ENCODE measurements at places on chromosomes 7 and 10.

GRCh38 chr7:116242178-116242577, 31.8 kb downstream of the TES start:
- no peak for DNase-seq

GRCh38 chr10:19788075-19788686, 28.1 kb upstream of the PLXDC2 start:
- DNase-seq, result peak; percentile 23

DNA sequence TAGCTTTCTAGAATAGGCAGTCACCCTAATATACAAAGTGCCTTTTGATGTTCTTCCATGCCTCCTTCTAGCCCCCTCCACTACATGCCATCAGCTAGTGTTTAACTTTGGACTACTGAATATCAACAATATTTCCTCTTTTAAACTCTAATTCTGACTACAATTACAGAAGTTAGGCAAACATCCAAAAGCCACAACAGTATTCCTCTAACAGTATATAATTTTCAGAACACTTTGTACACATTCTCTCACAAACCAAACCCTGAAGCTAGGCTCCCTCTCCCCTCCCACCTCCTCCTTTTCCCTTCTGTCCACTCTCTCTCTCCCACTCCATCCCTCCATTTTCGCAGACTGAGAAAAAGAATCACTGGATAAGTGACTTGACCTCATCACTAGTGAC, 59.7 kb downstream of the CPEB3 start:
- no peak for DNase-seq

DNA sequence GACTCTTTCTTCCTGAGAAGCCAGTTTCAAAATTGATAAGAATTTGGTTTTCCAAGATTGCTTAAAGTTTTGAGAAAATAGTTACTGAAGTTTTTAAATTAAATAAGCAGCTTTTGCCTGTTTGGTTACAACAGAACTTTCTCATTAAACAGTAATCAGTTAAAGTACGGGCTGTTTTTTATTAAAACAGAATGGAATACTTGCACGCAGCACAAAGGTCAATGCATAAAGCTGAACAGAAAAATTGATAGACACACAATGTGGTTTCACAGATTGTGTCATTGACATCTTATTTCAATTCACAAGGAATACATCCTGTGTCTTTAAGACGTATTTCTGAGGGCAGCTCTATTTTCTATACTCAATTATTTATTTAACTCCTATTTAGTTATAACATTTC, 192.2 kb downstream of the PRKG1 start:
- DNase-seq, result no peak

- DNase-seq, result no peak
These were observed 12.0 kb upstream of the SLC29A4 start for GRCh38 chr7:5270788-5271187.

DNA sequence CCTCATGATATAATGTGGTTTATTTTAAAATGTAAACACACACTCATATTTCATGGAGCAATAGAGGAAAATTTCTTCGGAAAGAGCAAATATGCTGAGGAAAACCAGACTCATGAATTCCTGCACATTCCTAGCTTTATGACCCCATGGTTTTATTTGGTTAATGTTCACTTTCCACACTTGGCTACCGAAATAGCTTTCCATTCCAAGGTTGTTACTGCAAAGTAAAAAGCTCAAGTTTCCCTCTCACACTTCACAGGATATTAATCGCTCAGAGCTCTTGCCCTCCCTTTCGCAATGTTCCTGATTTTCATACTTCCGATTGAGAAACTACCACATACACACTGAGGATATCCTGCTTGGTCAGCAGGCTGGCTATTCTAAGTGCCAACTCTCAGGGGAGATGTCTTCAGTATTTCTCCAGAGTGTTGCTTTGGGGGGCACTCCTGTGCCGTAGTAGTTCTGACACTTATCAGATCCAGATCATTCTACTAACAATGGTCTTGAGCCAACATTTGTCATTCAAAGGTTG, 77.5 kb upstream of the STEAP1B start:
- DNase-seq, result no peak

- no peak for DNase-seq
These were observed 238.3 kb downstream of the PARD3 start for GRCh38 chr10:34576797-34577196.

- DNase-seq, result no peak
These were observed 90.7 kb downstream of the GNAI1 start for GRCh38 chr7:80225361-80225760.

DNA sequence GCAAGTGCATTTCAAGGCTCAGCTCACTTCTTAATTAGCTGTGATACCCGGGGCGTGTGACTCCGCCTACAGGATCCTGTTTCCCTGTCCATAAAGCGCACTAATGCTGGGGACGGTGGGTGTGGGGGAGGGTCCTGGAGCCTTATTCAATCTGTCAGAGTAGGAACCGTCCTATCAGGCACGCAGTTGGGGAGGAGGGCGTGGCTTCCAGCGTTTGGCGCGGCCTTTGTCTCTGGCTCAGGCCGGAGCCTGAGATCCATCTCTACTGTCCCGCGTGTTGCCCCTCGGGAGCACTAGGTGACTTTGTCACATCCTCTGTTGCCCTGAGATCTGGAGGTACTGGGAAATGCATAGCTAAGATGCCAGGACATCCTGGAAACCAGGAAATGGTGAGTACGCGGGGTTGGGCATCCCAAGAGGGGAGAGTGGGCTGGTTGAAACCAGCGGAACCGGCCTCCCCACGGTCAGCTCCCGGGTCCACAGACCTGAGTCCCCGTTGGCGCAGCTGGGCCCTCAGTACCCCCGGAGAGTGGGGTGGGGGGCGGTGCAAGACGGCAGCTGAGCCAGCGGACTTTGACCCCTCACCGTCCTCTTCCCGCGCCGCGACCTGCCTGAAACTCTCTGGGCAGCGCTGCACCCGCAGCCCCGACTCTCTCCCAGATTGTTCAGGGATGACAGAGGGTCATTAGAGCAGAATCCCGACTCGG, 104.4 kb upstream of the ZNF92 start:
- DNase-seq, result no peak

DNA sequence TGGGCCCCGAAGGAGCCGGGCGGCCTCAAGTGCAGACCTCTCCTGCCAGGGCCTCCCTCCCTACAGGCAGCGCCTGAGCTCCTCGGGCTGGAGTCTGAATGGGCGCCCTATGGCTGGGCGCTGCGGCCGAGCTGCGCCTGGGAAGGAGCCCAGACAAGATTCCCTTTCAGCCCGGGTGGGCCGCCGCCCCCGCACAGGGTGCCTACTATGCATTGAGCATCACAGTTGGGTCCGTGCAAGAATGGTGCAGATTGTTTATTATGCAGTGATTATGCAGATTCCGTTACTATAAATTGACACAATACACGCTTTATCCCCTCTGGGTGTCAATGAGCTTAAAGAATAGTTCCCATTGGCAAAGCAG, 77.2 kb upstream of the PDGFA start:
- no peak for DNase-seq

DNA sequence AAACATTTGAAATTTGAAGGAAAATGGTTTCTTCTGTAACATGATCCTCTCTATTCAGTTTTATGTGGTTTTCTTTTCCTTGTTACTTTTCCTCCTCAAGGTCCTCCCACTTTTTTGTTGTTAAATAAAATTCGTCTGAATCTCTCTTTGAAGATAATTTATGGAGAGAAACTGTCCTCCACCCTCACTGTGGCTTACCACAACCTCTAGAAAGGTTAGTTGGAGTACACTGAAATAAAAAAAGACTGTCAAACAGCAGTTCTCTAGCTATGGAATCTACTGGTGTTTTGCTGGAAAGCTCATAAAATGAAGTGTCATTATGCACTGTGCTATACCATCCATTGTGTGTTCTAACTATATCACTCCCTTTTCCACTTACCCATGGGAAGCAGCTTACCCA, 189.4 kb downstream of the HDAC9 start:
- DNase-seq, result no peak

DNA sequence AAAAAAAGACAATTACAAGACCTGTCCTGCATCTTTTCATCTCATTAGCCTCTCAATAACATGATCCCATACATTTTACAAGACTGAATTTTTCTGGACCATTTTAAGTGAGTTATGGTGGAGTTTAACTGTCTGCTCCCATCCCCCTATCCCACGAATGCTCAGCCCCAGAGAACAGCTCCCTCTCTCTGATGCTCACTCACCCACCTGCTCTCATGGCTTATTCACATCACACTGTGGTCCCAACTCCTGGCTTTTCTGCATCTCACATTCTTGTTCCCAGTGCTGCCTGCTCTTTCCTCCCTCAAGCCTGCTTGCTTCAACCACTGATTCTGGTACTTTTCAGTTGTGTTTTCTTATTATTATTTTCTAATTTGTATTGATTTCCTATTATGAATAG, 20.4 kb upstream of the CCSER2 start:
- no peak for DNase-seq

DNA sequence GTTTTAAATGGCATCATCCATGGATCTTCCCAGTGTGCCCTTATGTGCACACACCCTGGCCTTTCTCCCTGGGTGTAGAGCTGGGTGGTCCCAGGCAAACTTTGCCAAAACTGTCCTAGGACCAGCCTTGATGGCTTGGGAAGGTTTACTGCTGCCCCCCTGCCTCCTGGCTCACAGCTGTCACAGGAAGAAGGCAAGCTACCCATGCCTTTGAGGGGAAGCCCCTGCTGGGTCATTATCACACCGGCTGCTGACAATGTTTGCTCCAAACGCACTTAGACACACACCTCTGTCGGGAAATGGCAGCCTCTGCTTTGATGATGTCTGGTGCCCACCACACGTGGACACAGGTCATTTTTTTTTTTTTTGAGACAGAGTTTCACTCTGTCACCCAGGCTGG, 25.2 kb upstream of the FIGNL1 start:
- no peak for DNase-seq

- DNase-seq, result no peak
These were observed 21.7 kb downstream of the RAB18 start for GRCh38 chr10:27525819-27526218.

GRCh38 chr7:26381476-26382353, 90.1 kb downstream of the SNX10 start:
- no peak for DNase-seq

DNA sequence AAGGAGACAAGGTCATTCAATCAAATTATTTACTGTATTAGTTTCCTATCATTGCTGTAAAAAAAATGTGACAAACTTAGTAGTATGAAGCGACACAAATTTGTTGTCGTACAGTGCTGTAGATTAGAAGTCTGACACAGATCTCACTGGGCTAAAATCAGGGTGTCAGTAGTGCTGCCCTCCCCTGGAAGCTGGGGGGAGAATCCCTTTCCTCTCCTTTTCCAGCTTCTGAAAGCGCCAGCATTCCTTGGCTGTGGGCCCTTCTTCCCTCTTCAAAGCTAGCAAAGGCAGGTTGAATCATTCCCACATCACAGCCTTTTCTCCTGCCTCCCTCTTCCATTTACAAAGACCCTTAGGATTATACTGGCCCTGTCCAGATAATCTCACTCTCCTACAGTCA, 28.0 kb downstream of the VPS41 start:
- no peak for DNase-seq

DNA sequence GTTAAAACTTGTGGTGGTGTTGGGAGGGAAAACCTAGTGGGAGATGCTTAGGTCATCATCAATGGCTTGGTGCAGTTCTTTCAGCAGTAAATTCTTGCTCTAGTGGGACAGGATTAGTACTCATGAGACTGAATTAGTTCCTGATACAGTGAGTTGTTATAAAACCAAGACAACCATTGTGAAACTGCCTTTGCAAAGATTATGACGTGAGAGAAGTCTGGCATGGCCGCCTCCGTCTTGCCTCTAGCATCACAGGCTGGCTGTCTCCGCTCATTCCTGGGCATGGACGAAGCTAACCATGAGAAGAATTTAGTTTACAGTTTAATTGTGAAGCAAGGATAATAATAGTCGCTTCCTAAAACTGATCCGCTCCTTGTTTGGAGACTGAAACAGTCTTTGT, 186.4 kb downstream of the KIF20B start:
- peak; percentile 19 for DNase-seq

GRCh38 chr7:12549106-12549505, 21.4 kb upstream of the SCIN start:
- no peak for DNase-seq

DNA sequence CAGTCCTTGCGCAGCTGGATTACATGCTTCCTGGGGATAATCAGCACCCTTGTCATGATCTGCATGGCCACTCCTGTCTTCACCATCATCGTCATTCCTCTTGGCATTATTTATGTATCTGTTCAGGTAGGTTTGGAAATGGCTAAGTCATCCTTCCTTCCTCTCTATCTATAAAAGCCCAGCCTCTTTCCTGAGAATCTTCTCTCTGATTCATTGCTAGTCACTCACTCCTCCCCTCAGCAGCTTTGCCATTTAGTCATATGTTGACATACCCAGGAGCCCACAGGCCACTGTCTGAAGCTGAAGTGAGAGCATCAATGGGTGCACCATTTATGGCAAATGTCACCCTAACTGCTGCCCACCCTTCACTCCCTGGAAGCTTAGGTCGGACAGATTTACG, 52.0 kb downstream of the ABCC2 start:
- DNase-seq, result no peak

- no peak for DNase-seq
These were observed 41.0 kb downstream of the ZEB1 start for GRCh38 chr10:31359979-31360378.

DNA sequence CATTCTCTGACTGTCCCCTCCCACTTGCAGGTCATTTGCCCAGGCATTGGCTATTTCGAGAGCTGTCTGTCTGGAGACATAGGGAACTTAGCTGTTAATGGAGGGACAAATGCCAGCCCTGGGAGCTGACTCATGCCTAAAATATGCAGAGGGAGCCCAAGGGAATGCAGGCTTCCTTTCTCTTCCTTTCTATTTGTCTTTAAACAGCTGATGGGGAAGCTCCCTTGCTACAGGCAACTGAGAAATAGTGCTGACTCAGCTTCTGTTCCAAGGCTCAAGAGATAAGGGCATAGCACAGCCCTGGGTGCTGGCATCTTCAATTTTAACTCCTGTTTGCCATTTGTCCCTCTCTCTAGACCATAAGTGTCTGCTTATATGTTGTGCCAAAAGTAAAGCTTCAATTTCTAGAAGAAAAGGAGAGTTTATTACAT, 82.7 kb upstream of the C1GALT1 start:
- DNase-seq, result no peak

- DNase-seq, result no peak
These were observed 24.3 kb downstream of the SPAG6 start for GRCh38 chr10:22369434-22370072.

GRCh38 chr10:79264942-79265341, 82.3 kb upstream of the PPIF start:
- DNase-seq, result no peak

DNA sequence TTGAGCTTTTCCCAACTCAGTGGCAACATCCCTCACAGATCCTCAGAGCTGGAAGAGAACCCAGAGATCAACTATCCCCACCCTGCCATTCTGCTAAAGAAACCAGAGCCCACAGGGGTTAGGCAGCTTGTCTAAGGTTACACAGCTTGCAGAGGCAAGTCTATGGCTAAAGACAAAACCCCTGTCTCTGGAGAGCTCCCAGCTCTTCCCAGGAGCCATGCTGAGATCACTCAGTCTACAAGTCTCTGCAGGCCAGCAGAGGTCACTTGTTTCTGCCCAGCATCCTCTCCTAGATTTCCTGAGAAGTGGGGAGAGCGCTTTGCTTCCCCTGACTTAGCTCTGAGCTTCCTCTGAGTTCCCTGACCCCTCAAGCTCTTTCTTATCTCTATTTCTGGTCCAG, 28.5 kb upstream of the LOXL4 start:
- DNase-seq, result no peak

GRCh38 chr10:93337309-93337721, 144.8 kb downstream of the MYOF start:
- DNase-seq, result no peak

- no peak for DNase-seq
These were observed 3.4 kb upstream of the CLDN15 start for GRCh38 chr7:101241015-101241363.
